ENCODE measurements at places on chromosomes 16 and 17.

DNA sequence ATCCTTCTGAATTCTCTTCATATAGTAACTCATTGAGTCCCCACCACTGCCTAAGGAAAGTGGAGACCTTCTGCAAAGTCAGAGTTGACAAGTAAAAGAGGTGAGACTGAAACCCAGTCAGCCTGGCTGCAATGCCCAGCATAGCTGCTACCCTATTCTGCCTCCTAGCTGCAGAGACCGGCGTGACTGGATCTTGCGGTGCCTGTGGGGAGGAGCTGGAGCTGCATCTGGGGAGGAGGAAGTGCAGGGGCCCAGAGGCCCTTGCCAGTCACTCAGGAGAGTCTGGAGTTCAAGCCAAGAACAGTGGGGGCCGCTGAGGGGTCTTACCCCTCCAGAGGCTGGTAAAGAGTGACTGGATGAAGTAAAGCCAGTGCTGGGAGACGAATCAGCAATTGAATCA lies 35.0 kb upstream of the ZNF423 start:
- DNase-seq: no peak

- no peak for DNase-seq
Observed at GRCh38 chr16:4046221-4046620, 70.0 kb downstream of the ADCY9 start.

- no peak for DNase-seq
Observed at GRCh38 chr17:49516180-49516579, 21.1 kb downstream of the NGFR start.

GRCh38 chr17:65674246-65675045 lies 113.0 kb upstream of the AXIN2 start:
- no peak for DNase-seq

- DNase-seq: peak; percentile 60
Observed at GRCh38 chr17:35028531-35029262, 34.8 kb downstream of the RFFL start.

GRCh38 chr16:52861614-52862022 lies 191.1 kb downstream of the CHD9NB start:
- DNase-seq: no peak

DNA sequence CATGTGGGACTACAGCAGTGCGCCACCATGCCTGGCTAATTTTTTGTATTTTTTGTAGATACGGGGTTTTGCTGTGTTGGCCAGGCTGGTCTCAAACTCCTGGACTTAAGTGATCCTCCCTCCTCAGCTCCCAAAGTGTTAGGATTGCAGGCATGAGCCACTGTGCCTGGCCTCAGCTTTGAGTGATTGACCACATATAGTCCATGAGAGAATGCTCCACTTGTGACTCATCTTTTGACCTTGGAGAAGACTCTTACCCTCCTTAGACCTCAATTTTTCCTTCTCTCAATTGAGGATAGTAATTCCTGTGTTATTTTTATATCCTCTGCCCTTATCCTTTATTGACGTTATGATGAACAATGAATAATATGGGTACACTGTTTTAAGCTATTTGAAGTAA lies 30.9 kb upstream of the DUSP14 start:
- no peak for DNase-seq
